LHCN-M2 (cell line): ENCODE measurements at places on chromosomes 4 and X.

DNA sequence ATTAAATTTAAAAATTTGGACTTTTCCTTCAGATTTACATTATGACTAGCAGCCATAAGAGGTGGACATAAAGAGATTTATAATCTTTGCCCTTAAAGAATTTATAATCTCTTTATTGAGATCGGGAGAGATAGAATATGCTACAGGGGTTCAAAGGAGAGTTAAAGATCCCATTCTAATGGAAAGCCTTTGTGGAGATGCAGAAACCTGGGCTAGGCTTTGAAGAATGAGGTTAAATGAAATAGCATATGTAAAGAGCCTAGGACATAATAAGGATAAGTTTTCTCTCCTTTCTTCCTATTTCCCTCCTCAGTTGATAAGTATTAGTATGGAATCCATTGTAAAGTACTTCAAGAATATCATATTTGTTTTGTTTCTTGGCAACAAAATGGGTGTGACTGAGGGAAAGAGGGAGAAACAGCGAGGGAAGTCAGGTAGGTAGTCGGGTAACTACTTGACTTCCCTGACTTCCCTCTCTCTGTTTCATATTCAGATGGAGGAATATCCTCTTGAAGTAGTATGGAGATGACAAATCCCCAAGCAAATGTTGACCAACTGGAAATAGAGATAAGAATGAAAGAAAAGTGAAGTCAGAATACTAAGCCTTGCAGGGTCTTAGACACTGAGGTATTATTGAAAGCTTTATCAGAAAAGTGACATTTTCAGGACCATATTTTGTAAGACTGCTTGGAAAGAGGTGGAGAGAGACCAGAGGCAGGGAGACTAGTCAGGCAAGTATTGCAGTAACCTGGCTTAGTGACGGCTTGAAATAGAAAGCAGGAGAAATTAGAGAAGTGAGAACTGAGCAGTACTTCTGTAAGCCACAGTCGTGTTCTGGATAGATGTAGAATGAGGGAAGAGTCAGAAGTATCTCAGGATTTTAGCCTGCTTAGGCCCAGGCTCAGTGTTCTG lies 82.9 kb downstream of the PDLIM5 start:
- no peak for DNase-seq

DNA sequence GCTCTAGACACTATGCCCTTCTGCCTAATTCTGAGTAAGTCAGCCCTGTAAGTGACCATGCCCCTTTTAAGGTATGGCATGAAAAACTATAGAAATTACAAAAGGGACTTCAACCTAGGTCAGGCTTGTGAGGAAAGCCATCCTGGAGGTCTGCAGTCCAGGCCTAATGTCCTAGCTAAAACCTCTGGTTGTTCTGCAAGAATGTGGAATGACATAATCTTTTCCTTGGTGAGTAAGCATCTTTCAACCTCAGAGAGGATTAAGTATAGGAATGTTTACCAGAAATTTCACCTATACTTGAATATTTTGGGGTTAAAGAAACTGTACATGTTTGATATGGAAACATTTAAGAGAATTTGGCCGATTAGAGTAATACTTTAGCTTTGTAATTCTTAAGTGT lies 23.8 kb upstream of the HPSE start:
- peak; percentile 84 for DNase-seq

- DNase-seq: no peak
These were observed 42.9 kb downstream of the USP26 start for GRCh38 chrX:133053861-133054598.

DNA sequence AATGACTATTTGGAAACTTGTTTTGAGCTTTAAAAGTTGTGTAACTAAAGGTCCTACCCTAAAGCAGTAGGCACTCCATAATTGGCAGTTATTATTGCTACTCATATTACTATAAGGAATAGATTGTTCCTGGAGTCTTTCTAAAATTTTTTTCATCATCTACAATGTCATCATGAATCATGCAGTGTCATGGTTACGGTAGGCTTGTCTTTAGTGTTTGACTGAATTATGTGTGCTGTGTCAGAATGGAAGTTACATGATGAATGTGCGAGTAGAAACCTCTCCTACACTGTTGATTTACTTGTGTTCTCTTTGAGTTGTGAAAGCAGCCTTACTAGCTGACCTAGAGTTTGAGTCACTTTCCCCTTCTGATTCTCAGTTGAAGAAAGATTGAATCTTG lies 1099.9 kb downstream of the RAPGEF2 start:
- DNase-seq: peak; percentile 94

GRCh38 chr4:189083769-189084168 lies 856.9 kb upstream of the FRG1 start:
- DNase-seq: no peak

GRCh38 chrX:133306316-133306715 lies 88.2 kb upstream of the TFDP3 start:
- DNase-seq: no peak

- no peak for DNase-seq
These were observed 66.6 kb downstream of the TRMT44 start for GRCh38 chr4:8507196-8507570.
